Fibroblast of the conjunctiva (primary cell): ENCODE measurements at places on chromosomes 4 and X.

DNA sequence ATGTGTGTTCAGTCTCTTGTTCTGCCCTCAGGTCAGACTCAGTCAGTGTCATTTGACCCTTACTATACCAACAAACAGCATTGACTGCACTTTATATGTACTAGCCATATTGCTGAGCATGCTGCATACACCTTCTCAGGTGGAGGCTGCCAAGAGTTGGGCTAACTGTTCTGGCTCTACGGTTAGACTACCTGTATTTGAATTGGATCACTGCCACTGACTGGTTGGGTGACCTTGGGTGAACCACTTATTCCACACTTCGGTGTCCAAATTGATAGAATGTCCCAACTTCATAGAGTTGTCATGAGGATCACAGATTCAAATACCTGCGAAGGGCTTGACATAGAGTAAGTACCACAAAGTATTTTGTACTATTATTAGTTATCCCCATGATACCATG, 91.2 kb upstream of the GPR50 start:
- DNase-seq: no peak

GRCh38 chr4:148514041-148514440, 71.8 kb upstream of the NR3C2 start:
- DNase-seq: no peak

DNA sequence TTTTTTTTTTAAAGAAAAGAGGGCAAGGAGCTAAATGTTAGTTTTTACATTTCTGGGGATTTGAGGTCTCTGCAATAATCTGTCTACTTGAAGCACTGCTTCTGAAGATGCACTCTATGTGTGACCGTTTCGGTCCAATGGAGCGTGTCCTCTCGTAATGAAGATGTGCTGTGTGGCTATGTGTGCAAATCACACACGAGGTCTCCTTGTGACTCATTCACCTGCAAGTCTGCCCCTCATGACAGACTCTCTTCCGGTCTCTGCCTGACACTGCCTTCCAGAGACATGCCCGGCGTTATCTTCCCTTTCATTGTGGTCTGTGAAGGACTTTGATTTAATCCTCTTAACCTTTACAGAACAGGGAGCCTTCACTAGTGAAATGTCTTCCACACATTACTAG, 84.3 kb downstream of the TRAM1L1 start:
- no peak for DNase-seq

DNA sequence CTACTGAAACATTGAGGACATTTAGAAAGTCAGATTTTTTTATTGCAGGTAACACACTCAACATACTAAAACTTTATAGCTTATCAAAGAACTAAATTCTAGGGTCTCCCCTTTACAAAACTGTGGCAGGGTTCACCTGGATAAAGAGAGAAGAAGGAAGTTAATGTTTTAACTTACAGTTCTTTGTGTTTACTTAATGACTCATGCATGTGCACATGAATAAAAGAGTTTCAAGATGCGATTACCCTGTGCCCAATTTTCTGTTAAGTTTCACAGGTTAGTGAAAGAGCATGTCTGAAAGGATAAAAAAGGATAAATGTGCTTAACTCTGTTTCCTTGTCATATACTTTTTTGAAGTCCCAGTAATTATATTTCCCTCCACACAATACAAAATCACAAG, 16.8 kb downstream of the DCAF8L1 start:
- DNase-seq: no peak

DNA sequence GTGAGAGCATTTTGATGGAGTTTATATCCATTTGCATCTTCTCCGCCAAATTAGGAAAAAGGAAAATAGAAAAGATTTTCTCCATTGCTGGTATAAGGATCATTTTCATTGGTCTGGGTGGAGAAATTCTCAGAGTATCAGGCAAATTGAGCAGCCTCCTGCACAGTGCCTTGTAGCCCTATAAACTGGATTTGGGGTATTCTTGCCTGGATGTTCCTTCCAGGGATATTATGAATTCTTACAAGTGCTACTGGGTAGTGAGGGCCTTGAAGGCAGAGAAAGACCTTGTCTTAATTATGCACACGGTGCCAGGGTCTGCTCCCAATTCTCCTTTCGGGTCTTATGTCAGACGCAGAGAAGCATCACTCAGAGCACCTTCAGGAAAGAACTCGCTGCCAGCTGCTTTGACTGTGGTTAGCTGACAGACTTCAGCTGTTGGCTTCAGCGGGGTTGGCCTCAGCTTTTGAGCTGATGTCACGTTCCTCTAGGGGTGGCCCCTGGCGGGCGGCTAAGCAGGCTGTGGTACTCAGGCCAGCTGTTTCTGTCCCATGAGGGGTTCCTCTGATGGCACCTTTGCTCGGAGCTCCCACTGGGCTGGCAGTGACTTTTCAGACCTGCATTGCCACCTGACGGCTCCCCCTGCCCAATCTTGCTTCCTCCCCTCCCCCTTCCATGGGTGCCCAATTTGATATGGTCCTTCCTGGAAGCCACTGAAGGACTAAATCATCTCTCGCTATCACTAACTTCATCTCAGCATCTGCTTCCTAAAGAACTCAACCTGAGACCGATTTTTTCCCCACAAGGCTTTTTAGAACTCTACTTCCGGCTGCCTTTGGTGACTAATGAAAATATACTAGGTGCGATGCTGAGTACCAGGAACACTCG, 519.5 kb downstream of the BCOR start:
- no peak for DNase-seq
